ENCODE measurements at places on chromosomes 6 and 20.

GRCh38 chr6:21750575-21750974 lies 157.0 kb downstream of the SOX4 start:
- no peak for DNase-seq

GRCh38 chr6:140794544-140794943 lies 1338.2 kb upstream of the GJE1 start:
- DNase-seq, result no peak

GRCh38 chr6:132003516-132004178 lies 52.5 kb upstream of the CCN2 start:
- no peak for DNase-seq

DNA sequence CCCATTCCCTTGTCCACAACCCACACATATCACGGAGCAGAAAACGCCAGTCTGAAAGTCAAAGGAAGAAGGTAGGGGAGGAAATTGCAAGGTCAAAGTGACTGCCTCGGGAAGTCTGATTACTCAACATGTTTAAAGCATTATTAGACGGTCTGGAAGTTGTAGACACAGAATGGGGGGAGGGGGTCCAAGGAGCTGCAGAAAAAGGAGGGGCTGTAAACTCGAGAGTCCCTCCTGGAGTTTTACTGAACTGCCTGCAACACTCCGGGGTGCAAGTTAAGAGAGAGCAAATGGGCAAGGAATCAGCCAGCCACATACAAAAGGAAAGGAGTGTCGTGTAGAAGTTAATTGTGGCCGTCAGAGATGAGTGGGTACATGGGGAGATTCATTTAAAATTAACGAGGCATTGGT lies 417.7 kb upstream of the JARID2 start:
- DNase-seq, result no peak

GRCh38 chr6:18675881-18676280 lies 288.7 kb downstream of the RNF144B start:
- no peak for DNase-seq

- DNase-seq, result no peak
These were observed 32.9 kb downstream of the NUDT3 start for GRCh38 chr6:34359418-34360158.

- no peak for DNase-seq
These were observed 1.3 kb downstream of the NUP153 start for GRCh38 chr6:17705428-17705777.

- peak; percentile 24 for DNase-seq
These were observed 827 bp downstream of the E2F3 start for GRCh38 chr6:20402342-20403069.

- no peak for DNase-seq
These were observed 158.0 kb upstream of the PMEPA1 start for GRCh38 chr20:57867807-57868206.

- DNase-seq, result no peak
These were observed 26.7 kb downstream of the TRERF1 start for GRCh38 chr6:42424906-42425474.

GRCh38 chr6:169723991-169724493 lies 258 bp downstream of the PHF10 start:
- peak; percentile 34 for DNase-seq

- DNase-seq, result no peak
These were observed 42.0 kb downstream of the PRKN start for GRCh38 chr6:162685586-162685985.

GRCh38 chr6:129890164-129890563 lies 29.0 kb upstream of the TMEM244 start:
- DNase-seq, result no peak

GRCh38 chr20:5691918-5692618 lies 58.1 kb upstream of the SHLD1 start:
- DNase-seq, result no peak

GRCh38 chr6:170277893-170278742 lies 12.8 kb downstream of the DLL1 start:
- no peak for DNase-seq

DNA sequence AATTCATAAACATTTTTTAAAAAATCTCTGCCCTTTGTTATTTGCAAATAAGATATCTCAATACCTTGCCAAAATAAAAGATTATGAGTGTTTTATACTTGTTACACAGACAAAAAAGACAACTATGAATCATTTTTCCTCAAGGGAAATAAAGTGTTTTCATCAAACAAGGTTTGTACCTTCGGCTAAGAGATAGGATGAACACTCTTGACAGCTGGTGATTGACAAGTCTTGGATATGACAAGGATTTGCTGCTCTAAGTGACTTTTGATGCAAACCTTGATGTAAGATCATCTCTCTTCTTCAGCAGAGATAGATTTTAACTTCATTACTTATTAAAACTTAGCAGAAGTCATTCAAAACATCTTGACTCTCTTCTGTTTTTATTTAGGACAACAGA lies 514.3 kb upstream of the IRAK1BP1 start:
- DNase-seq, result no peak

DNA sequence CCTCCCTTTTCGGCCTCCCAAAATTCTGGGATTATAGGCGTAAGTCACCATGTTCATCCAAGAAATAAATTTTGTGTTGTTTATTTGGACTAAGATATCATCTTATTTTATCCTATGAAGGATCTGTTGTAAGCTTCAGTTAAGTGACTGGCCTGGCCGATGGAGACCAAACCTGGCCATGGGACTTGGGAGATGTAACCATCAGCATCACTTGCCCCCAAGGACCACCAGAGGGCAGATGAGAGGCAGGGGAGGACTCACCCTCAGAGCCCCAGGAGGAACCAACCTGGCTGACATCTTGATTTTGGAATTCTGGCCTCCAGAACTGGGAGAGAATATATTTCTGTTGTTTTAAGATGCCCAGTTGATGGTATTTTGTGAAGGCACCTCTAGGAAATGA lies 266.7 kb downstream of the CDH26 start:
- no peak for DNase-seq

DNA sequence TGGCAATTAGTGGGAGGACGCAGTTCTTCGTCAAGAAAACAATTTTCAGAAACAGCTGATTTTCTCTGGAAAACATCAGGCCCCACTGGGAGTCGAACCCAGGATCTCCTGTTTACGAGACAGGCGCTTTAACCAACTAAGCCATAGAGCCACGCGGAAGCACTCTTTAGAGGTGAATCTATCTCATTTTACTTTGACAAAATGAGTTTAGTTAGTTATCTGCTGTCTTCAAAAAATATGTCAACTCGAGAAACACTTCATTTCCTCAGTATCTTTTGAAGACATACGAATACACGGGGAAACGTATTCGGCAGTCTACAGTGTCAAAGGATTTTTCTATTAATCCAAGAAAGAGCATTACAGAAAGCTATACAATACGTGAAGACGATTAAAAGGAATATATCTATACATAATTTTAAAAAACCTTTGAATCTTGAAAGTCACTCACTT lies 26.7 kb downstream of the GPX6 start:
- no peak for DNase-seq

DNA sequence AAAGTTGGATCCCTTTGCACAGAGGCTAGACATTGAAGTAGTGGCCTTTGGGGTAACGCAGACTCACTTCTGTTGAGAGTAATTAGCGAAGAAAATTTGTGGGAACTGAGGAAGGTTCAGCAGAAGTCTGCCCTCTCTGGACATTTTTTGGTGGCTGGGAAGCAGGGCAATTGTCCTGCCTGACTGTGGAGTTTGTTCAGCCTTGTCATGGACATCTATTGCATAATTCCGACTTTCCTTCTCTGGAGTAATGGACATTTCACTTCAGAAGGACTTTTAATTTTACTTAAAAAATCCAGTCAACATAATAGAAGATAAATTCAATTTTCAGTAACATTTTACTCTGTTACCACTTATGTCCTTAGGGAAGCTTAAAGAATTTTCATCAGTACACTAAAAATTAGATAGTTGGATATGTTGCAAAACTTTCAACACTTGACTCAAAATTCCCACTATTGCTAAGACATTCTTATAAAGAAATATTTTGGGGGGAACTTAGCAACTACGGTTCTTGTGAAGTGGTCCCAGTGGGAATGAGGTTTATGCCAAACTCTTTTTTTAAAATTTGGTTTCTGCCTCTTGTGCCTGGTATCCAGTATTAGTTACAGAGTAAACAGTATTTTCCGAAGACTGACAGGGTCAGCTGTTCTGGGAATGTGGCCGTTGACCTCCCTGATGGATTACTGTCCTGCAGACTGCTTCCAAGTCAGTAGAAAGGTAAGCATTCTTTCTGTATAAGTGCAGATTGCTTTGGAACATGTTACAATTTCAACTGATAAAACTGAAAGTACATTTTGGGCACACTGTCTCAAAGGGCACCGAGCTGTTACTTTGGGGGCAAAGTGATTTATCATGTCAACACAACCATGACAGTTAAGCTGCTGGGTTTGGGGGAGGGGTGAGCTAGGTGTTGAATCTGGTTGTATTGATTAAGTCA lies 100.6 kb upstream of the MLIP start:
- no peak for DNase-seq

DNA sequence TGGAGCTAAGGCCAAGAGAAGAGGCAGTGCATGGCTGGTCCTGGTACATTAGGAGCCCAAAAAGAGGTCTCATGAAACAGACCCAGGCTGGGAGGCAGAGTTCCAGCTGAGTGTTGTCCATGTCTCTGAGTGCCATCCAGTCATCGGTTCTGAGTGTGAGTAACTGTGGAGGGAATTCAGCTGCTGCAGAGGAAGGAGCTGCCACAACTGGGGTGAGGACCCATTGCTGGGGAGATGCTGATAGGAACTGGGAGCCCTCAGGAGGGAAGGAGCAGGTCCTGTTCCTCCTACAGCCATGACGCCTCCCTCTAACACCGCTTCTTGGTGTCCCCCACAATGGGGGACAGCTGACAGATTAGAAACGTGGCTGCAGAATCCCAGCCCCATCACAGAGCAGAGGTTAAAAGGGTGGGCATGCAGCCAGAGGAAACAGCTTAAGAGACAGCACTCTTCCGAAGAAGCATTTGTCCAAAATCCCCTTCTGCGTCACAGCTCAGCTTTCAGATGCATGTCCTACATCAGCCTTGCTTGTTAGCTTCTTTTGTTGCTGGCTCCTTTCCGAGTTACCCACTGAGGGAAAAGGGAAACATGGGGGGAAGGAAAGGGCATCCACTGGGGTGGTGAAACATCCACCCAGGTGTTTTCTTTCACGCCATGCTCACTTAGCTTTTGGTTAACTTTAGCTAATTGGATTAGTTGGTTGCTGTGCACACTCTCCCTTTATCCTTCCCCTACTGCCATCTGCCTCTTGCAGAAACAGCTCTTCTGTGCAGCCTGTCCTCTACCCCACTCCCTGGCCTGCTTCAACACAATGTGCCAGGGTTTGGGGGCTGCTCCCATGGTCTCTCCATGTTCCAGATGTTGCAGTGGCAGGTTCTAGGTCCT lies 239.2 kb downstream of the SYNDIG1 start:
- no peak for DNase-seq

DNA sequence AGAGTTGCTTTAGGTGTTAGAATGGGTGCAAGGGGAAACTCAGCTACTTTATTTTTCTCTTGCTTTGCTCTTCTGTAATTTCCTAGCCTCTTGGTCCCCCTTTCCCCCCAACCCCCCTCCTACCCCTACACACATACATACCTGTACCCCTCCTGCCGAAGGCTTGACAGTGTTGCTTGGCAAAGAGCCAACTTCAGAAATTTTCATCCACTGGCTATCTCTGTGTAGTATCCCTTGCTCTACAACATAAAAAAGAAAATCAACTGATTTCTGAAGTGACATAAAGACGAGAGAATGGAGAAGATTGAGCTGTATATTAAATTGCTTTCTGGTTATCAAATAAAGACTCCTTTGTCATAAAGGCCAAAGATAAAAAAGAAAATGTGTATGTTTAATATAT lies 498.1 kb upstream of the SOX4 start:
- DNase-seq, result no peak

GRCh38 chr6:134936931-134937330 lies 13.0 kb downstream of the ALDH8A1 start:
- no peak for DNase-seq

- no peak for DNase-seq
These were observed 14.8 kb upstream of the CHMP4B start for GRCh38 chr20:33796263-33796906.

DNA sequence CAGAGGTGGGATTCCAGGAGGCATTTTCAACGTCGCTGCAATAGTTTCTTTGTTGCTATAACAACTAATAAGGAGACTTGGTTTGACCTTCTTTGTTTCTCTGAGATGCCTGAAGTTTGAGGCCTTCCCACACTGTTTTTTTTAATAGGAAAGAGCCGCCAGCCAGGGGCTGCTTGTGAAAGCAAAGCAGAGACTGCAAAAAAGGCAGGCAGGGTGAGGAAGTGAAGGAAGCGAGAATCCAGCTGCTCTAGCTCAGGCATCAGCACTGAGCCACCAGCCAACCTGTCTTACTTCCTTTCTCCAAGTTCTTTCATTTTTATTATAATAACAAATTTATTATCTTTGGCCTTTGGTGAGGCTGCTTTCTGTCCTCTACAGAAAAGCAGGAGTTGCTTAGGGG lies 179.1 kb downstream of the DOK5 start:
- DNase-seq, result no peak

GRCh38 chr20:32521780-32522525 lies 63.2 kb downstream of the NOL4L start:
- peak; percentile 36 for DNase-seq

DNA sequence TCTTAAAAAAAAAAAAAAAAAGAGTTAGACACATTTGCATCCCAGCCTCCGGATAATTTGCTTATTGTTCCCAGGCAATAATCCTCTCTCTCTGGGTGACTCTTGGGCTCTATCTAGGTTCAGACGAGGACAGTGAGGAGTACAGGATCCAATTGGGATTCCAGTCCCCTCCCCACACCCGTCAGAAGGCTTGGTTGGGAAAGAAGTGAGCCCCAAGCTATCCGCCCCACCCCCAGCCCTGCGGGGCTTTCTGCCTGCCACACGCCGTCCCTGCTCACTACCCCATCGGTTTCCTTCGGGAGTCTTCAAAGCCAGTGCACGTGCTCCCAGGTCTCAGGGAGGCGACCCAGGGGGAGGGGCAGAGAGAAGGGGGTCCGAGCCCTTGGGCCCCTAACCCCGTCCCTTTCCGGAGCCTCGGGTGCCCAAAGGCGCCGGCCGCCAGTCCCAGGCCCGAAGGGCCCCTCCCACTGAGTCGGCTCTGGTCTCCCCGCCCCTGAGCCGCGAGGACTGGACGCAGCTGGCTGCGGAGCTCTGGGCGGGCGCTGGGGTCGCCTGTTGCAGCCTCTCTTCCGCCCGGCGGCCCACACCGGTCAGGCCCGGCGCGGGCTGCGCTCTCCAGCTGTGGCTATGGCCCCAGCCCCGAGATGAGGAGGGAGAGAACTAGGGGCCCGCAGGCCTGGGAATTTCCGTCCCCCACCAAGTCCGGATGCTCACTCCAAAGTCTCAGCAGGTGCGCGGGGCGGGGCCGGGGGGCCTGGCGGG lies 2.5 kb downstream of the MYMX start:
- DNase-seq, result no peak

GRCh38 chr6:169200893-169201514 lies 52.6 kb downstream of the THBS2 start:
- no peak for DNase-seq

GRCh38 chr20:48448666-48449600 lies 378.9 kb downstream of the PREX1 start:
- DNase-seq, result no peak

GRCh38 chr6:45645302-45645701 lies 267.6 kb upstream of the SUPT3H start:
- no peak for DNase-seq

DNA sequence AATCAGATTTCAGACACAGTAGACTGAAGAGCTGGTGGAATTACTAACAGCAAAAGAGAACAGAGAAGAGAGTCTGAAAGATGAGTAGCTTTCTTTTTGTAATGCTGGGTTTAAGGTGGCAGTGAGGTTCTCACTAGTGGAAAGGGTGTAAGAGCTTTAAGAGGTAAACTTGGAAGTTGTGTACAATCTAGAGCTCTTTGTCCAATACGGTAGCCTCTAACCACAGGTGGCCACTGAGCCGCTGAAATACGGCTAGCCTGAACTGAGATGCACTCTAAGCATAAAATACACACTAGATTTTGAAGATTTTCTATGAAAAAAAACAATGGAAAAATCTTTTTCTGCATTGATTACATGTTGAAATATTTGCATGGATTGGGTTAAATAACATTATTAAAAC lies 4.0 kb downstream of the ELOVL2 start:
- DNase-seq, result no peak
